ENCODE measurements at places on chromosomes 3 and 15. TPM values are rescaled to one million over a fixed set of nuclear protein-coding genes. Genes with fewer than 3 reads are reported as not detected.
A peak's percentile ranks its signal among the peaks of the same experiment; 100 is the strongest.

DNA sequence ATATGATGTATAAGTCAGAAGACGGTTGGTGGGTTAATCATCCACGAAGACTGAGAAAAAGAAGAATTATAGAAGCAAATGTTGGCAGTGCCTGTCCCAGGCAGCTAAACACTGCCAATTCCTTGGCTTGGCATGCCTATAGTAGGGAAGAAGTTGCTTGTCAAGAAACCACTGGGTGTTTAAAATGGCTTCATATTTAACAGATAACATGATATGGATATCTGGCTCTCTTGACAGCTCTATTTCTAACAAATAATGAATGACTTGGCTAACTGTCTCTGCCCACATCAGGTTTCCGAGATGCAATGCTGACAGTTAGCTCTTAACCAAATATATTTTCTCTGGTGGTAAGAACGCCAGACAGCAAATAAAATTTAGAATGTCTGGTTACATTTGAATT, 341.7 kb upstream of the KCNMB2 start:
- H3K27ac ChIP-seq, result no peak overlapping the region
- DNase-seq, result no peak
- no peaks in the 10 kb centered on the region for H3K27me3 ChIP-seq

- H3K27ac ChIP-seq, result peak overlapping the region; percentile 1
- no peak overlapping the region for H3K4me3 ChIP-seq
- peaks cover 22% of the 10 kb centered on the region for H3K4me1 ChIP-seq
- H3K27me3 ChIP-seq, result no peaks in the 10 kb centered on the region
- H3K36me3 ChIP-seq, result peaks cover 3% of the 10 kb centered on the region
Observed at GRCh38 chr15:65762914-65763787, 28.9 kb downstream of the DENND4A start.

- no peak overlapping the region for H3K4me3 ChIP-seq
- no peaks in the 10 kb centered on the region for H3K36me3 ChIP-seq
- DNase-seq, result no peak
- H3K4me1 ChIP-seq, result no peaks in the 10 kb centered on the region
Observed at GRCh38 chr3:14906355-14906971, 40.9 kb upstream of the NR2C2 start.

- no peak for DNase-seq
- peaks cover 37% of the 10 kb centered on the region for H3K27me3 ChIP-seq
- H3K4me3 ChIP-seq, result no peak overlapping the region
- no peak overlapping the region for H3K27ac ChIP-seq
- H3K36me3 ChIP-seq, result no peaks in the 10 kb centered on the region
- H3K4me1 ChIP-seq, result peaks cover 5% of the 10 kb centered on the region
Observed at GRCh38 chr3:161336661-161337060, 34.7 kb downstream of the SPTSSB start.

GRCh38 chr15:90336705-90337141, 15.4 kb upstream of the ZNF774 start:
- no peaks in the 10 kb centered on the region for H3K27me3 ChIP-seq
- H3K4me1 ChIP-seq, result peaks cover 13% of the 10 kb centered on the region
- no peak overlapping the region for H3K4me3 ChIP-seq
- H3K27ac ChIP-seq, result peak overlapping the region; percentile 67
- DNase-seq, result no peak
- no peaks in the 10 kb centered on the region for H3K36me3 ChIP-seq

GRCh38 chr3:981156-981555, 111.7 kb upstream of the CNTN6 start:
- H3K4me1 ChIP-seq, result no peaks in the 10 kb centered on the region
- no peak overlapping the region for H3K4me3 ChIP-seq
- no peak overlapping the region for H3K27ac ChIP-seq
- no peaks in the 10 kb centered on the region for H3K36me3 ChIP-seq
- no peak for DNase-seq
- H3K27me3 ChIP-seq, result no peaks in the 10 kb centered on the region

DNA sequence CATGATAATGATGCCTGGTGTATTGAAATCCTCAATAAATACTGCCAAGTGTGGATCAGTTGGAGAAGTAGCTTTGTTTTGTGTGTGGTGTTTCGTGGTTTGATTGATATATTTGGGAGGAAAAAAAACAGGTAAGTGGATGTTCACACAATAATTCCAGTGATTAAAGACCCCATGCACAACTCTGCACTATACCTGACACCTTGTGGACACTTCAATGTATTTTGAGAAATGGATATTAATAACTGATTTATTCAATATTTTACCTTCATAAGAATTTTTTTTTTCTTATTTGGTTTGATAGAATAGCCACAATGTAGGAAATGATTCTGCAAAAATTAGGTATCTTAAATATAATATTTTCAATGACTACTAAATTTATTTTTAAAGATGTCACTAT, 62.4 kb upstream of the PYDC2 start:
- peaks cover 11% of the 10 kb centered on the region for H3K4me1 ChIP-seq
- H3K4me3 ChIP-seq, result no peak overlapping the region
- no peak overlapping the region for H3K27ac ChIP-seq
- H3K36me3 ChIP-seq, result peaks cover 34% of the 10 kb centered on the region
- H3K27me3 ChIP-seq, result no peaks in the 10 kb centered on the region
- no peak for DNase-seq

- peak overlapping the region; percentile 33 for H3K27ac ChIP-seq
- no peak for DNase-seq
- H3K4me1 ChIP-seq, result peaks cover 44% of the 10 kb centered on the region
- no peaks in the 10 kb centered on the region for H3K27me3 ChIP-seq
- H3K36me3 ChIP-seq, result no peaks in the 10 kb centered on the region
Observed at GRCh38 chr15:101156509-101157159, 95.2 kb downstream of the CHSY1 start.

DNA sequence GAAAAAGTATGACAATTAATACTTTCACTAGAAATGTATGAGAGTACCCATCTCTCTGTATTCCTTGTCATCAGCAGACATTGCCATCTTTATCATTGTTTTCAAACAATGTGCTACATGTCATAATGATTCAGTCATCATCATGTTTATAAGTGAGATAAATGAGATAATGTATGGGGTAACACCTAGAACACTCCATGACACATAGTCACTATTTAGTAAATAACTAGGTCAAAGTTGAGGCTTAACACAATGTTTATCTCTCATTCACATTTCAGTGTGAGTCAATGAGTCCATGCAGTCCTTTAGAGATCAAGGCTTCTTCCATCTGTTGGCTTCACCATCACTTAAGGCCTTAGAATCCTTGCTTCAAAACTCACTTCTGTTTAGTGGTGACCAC, 70.0 kb downstream of the NLGN1 start:
- no peaks in the 10 kb centered on the region for H3K36me3 ChIP-seq
- H3K4me3 ChIP-seq, result no peak overlapping the region
- no peak overlapping the region for H3K27ac ChIP-seq
- H3K27me3 ChIP-seq, result no peaks in the 10 kb centered on the region
- DNase-seq, result no peak

DNA sequence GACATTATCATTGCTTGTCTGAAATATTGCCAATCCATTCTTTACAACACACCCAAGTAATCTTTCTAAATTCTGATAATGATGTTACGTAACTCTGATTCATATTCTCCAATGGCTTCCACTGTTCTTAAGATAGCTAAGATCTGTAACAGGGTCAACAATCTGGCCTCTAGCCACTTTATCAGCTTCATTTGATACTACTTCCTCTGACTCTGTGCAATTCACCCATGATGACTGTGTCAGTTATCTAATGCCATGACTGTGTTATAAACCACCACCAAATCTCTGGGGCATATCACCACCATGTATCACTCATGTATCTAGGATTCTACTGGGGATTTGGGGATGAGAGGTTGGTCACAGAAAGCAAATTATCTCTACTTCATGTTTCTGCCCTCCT, 44.0 kb downstream of the CD200 start:
- no peaks in the 10 kb centered on the region for H3K36me3 ChIP-seq
- no peak overlapping the region for H3K27ac ChIP-seq
- no peak for DNase-seq
- peaks cover 13% of the 10 kb centered on the region for H3K4me1 ChIP-seq

Gene CSTA
- total RNA-seq, result not detected

DNA sequence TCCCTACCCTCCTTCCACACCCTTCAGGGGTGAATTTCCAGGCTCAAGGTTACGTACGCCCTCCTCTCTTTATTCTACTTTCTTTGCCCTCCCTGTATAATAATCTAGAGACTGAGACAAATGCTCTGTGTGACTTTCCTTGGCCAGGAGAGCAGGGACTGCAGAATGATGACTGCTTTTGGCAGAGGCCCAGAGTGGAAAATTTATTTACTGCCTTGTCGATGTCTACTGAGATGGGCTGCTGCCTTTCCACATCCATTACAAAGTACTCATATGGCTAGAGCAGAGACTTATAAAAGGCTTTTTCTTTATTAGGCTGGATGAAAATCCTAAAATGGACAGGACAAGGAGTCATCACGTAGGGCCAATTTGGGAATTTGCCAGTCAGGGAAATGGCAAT, 576.2 kb downstream of the TUSC7 start:
- H3K4me1 ChIP-seq, result peaks cover 10% of the 10 kb centered on the region
- no peak for DNase-seq
- no peak overlapping the region for H3K27ac ChIP-seq

GRCh38 chr3:71517271-71517791, 66.2 kb downstream of the FOXP1 start:
- no peaks in the 10 kb centered on the region for H3K27me3 ChIP-seq
- H3K36me3 ChIP-seq, result no peaks in the 10 kb centered on the region
- peaks cover 31% of the 10 kb centered on the region for H3K4me1 ChIP-seq
- H3K27ac ChIP-seq, result peak overlapping the region; percentile 70

Gene SGO1
- 2.7 TPM for total RNA-seq

GRCh38 chr3:30408105-30408557, 198.3 kb upstream of the TGFBR2 start:
- peaks cover 29% of the 10 kb centered on the region for H3K4me1 ChIP-seq
- H3K27ac ChIP-seq, result peak overlapping the region; percentile 79
- H3K4me3 ChIP-seq, result no peak overlapping the region
- no peak for DNase-seq
- H3K27me3 ChIP-seq, result no peaks in the 10 kb centered on the region

- H3K27me3 ChIP-seq, result peaks cover 2% of the 10 kb centered on the region
- no peak overlapping the region for H3K4me3 ChIP-seq
- H3K27ac ChIP-seq, result no peak overlapping the region
- H3K4me1 ChIP-seq, result no peaks in the 10 kb centered on the region
- DNase-seq, result no peak
Observed at GRCh38 chr3:197942956-197943556, 6.9 kb upstream of the RPL35A start.

DNA sequence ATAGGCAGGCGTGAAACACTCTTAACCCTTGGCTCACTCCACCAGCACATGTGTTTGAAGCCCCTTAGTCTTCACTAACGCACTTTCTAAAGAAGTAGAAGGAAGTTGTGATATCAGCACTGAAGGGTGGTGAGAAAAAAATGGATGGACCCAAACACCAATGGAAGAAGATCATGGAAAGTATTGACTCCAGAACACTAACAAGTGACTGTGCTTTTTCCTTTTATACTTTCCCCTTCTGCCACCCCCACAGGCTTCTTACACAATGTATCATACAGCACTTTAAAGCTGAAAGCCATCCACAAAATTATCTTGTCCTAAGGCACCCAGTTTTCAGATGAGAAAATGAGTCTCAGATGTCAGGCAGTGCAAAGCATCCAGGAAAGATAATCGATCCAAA, 93.9 kb upstream of the PHLDB2 start:
- no peak for DNase-seq
- no peaks in the 10 kb centered on the region for H3K27me3 ChIP-seq
- no peak overlapping the region for H3K4me3 ChIP-seq
- no peaks in the 10 kb centered on the region for H3K36me3 ChIP-seq
- peak overlapping the region; percentile 96 for H3K27ac ChIP-seq
- H3K4me1 ChIP-seq, result peaks cover 79% of the 10 kb centered on the region

GRCh38 chr3:29026959-29027358, 253.9 kb upstream of the RBMS3 start:
- no peak for DNase-seq
- H3K27me3 ChIP-seq, result no peaks in the 10 kb centered on the region
- no peaks in the 10 kb centered on the region for H3K4me1 ChIP-seq
- H3K27ac ChIP-seq, result no peak overlapping the region
- peaks cover 6% of the 10 kb centered on the region for H3K36me3 ChIP-seq
- no peak overlapping the region for H3K4me3 ChIP-seq

- no peak overlapping the region for H3K27ac ChIP-seq
- H3K36me3 ChIP-seq, result no peaks in the 10 kb centered on the region
- DNase-seq, result peak; percentile 25
- no peak overlapping the region for H3K4me3 ChIP-seq
- H3K4me1 ChIP-seq, result no peaks in the 10 kb centered on the region
Observed at GRCh38 chr3:43025423-43025822, 46.3 kb downstream of the GASK1A start.

Data from osteocyte (in vitro differentiated cells).